ENCODE measurements at places on chromosomes 3 and 15.

- no peak for DNase-seq
Measured at GRCh38 chr15:68062214-68062613, 8.1 kb downstream of the PIAS1 start.

- peak; percentile 65 for DNase-seq
Measured at GRCh38 chr15:51051776-51052175, 42.9 kb downstream of the TNFAIP8L3 start.

- DNase-seq = no peak
Measured at GRCh38 chr3:166837535-166837934, 542.6 kb downstream of the ZBBX start.

GRCh38 chr15:79433276-79433990, 1.3 kb downstream of the MINAR1 start:
- no peak for DNase-seq

GRCh38 chr3:158111861-158112260, 2.0 kb downstream of the RSRC1 start:
- DNase-seq = no peak

Measured in Ammon's horn (tissue), 1 donor.